ELR (cell line): ENCODE measurements at places on chromosomes 5 and 9.

- DNase-seq = no peak
These were observed 669.5 kb downstream of the SLCO4C1 start for GRCh38 chr5:101626572-101626971.

- no peak for DNase-seq
These were observed 13.5 kb upstream of the NIPAL4 start for GRCh38 chr5:157446412-157446935.

DNA sequence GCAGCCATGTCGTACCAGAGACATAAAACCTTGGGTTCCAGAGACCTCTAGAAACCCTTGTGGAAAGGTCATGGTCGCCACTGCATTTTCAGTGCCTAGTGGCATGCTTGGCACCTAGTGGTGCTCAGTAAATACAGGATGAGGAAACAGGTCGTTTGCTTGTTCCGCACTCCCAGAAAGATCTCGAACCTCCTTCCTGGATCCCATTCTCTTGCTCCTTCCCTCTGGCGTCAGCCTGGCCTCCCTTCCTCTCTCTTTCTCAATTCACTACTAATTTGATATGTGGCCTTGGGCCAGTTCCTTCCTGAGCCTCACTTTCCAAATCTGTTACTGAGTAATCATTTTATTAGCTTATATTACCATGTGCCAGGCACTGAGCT, 4.4 kb downstream of the NDST1 start:
- no peak for DNase-seq

- peak; percentile 51 for DNase-seq
These were observed 388.0 kb downstream of the ACTL7B start for GRCh38 chr9:108467653-108468324.

DNA sequence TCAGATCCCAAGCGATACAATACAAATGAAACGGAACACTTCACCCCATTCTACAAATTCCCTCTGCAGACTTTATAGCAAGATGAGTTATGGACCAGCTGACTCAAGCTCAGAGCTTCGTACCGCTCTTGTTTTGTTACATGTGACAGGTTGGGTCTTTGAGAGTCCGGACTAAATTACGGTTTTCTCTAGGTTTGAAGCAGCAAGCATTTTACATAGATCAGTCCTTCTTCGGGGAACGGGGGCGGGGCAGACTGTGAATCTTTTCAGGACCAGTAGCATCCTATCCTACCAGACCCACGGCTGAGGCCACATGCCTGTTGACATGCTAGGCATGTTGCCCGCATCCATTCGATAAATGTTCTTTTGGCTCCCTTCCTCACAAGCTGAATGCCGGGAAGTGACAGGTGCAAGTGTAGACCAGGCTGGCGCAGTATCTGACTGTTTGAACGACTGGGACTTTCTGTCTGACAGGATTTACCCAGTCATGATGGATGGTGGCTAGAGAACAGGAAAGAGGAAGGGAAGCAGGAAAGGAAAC, 811.0 kb upstream of the GRAMD2B start:
- no peak for DNase-seq

DNA sequence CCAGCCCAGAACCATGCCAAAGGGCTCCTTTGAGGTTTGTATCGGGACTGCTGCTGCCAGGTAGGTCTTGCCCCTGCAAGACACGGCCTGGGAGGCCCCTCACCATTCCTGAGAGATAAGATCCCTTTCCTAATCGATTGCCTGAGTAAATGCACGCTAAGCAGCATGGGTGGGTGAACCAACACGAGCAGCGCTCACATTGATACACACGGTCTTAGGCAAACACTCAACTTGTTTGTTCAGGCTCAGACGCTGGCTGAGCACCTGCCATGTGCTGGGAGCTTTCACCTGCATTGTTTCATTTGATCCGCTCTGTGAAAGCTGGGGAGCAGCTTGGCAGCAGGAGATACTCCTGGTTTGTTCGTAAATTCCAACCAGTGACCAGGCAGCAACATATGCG, 76.9 kb upstream of the NEURL1B start:
- no peak for DNase-seq

- DNase-seq = peak; percentile 11
These were observed 30.6 kb downstream of the BAAT start for GRCh38 chr9:101354143-101354764.

GRCh38 chr9:84207491-84207951, 133.0 kb downstream of the SLC28A3 start:
- no peak for DNase-seq

DNA sequence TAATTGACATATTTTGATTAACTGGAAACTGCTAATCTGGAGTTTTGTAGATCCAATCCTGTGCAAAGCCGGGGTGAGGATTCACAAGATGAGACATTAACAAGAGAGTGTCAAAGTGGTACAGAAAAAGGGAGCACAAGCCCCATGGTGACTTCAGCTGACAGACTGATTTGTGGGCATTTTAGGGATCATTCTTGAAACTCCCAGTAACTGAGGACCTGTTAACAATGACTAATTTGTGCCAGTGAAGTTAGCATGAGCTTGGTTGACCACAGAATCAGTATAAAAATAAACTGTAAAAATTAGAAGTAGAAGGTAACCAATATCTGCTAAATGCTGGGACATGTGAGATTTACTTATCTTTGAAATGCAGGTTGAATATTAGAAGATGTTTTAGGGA, 1578.3 kb downstream of the EFNA5 start:
- no peak for DNase-seq

DNA sequence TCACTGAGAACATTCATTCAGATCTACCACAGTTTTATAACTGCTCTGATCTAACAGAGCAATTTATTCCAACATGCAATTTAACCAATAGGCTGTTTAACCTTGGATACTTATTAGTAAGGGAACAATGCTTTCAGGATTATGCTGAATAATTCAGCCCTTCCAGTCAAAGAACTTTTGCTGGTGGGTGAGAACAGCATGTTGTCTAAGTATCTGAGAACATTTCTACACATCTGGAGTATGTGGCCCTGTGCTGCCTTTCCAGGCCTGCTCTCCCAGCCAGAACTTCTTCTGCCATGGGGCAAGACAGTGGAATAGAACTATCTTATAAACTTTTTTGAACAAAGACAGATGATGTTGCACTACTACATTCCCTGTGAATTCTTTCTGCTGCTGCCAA, 55.8 kb downstream of the NFIB start:
- DNase-seq = no peak

DNA sequence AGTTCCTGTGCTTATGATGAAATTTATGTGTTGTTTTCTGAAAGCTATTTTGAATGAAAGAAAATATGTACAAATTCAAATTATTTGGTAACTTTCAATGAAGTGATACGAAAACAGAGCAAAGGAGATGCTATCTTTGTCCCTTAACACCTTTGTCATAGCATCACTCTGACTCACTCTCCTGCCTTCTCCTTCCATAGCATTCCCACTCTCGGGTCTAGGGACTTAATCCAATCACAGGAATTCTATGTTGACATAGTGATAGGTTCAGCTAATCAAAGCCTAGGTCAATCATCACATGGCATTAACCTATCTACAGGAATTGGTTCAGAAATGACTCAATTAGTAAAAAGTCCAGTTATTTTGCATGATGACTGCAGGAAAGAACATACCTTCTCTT, 464.7 kb upstream of the RORB start:
- no peak for DNase-seq

DNA sequence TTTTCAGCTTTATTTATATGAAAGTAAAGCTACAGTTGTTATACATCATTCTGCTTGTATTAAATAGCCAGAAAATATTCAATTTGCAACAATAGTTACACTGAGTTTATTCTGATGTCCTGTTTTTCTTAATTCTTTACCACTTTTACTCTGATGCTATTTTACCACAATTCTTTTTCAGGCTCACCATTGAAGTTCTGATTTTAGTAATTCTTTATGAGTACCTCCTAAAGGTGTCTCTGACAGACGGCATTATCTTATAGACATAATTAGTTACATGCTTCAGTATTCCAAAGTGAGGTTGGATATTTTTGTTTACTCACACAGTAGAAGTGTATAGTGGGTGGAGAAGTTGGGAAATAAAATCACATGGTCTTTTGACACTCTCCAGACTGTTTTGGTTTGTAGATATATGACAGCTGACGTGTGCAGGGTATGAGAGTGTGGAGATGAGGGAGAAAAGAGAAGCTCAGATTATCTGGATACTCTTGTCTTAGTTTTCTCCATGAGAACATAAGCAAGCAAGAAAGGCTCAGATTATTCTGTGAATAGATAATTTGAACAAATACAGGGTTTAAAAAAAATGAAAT, 97.4 kb downstream of the FBXO4 start:
- DNase-seq = no peak

GRCh38 chr9:90460220-90460619, 182.4 kb downstream of the DIRAS2 start:
- no peak for DNase-seq

- DNase-seq = no peak
These were observed 85.1 kb downstream of the YIPF5 start for GRCh38 chr5:144085381-144085780.

DNA sequence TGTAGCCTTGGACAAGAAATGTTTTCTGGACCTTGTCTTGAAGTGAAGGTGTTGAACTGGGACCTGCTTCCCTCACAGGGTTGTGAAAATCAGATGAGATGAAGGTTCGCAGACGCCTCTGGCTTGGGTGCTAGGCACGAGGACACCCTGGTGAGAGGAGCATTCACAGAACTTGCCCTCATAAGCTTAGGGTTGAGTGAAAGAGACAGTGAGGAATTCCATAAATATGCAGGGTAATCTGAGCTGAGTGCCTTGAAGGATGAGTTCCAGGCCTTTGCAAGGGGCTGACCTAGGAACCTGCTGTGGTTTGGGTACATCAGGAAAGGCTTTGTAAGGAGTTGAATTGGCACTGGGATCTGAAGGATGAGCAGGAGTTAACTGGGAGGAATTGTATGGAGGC, 75.7 kb upstream of the SAP30L start:
- DNase-seq = peak; percentile 46

GRCh38 chr9:136013524-136014034, 52.4 kb upstream of the UBAC1 start:
- no peak for DNase-seq

DNA sequence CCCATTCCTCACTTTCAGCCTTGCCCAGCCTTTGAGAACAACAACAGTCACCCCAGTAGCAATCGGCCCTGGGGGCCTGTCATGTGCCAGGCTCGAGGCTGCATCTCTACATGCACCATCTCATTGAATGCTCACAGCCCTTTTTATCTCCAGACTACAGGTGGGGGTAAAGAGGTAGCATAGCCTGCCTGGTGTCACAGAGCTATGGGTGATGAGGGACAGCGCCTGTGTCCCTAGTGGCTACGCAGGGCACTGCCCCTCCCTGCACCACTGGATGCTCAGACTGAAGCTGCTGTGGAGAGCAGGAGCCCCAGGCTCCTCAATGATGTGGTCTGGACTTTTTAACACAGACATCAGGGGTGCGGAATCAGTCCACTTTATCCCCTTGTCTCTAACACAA, 2.8 kb downstream of the CAMK2A start:
- peak; percentile 38 for DNase-seq

- DNase-seq = no peak
These were observed 134.5 kb upstream of the SEMA6A start for GRCh38 chr5:116709082-116709481.

GRCh38 chr9:134736791-134737497, 95.3 kb downstream of the COL5A1 start:
- DNase-seq = no peak

DNA sequence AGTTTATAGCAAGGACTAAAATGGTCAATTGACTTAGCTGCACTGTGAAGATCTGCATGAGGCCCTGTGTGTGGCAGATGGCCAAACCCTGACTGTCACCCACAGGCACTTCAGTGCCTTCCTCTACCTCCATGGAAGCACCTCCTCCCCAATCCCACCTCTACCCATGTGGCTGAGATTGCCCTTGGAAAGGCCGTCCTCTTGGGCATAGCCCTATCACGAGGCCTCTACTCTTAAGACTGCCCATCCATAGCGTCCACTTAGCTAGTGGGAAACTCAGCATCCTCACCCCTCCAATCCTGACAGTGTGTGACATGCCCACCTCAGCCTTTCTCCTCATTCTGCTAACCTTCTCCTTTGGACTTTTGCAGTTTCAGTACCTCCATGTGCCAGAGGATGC, 510.2 kb downstream of the BNC2 start:
- DNase-seq = no peak

DNA sequence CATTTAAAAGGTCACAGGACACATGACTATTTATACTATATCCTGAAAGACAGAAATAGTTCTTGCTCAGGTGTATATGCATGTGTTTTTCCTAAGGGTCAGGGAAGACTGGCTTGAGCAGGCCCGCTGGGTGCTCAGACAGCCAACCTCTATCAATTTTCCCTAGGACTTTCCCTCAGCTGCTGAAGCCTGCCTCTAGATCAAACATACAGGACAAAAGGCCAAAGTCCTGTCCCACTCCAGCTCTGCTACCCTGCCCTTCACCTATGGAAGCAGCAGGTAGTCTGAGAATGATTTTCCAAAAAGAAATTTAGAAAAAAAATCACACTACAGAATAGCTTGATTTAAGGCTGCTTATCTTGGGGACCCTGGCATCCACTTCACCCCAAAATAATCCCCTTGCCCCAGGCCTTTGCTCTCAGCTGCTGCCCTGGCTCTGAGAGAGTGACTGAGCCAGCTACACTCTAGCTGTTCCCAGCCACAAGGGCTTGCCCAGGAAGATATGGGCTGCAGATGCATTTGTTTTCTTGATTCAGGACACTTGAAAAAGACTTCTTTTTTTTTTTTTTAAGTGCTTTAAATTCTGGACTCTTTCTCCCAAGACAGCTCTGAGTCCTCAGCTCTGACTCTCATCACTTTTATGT, 42.5 kb downstream of the KLHL3 start:
- DNase-seq = no peak

GRCh38 chr5:17019324-17019723, 83.2 kb upstream of the MYO10 start:
- DNase-seq = peak; percentile 52

DNA sequence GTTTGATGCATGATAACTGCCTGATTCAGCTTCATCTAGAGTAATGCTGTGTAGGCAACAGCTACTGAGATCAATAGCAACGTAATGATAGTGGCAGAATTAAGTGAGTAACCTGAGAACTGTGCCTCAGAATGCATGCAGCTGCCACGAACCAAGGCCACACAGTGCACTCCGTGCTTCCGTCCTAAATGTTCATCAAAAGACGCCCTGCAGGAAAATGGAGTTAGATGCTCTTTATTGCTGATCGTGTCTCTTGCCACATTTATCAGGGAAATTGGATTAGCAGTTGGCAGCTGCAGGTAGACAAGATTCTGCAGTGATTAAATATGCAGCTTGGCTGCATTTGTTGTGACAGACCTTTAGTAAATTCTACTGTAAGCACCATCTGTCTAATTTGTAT, 107.7 kb upstream of the TLX3 start:
- no peak for DNase-seq

GRCh38 chr9:133347515-133347984, 381 bp downstream of the MED22 start:
- peak; percentile 58 for DNase-seq

GRCh38 chr9:93240891-93241334, 57.0 kb downstream of the WNK2 start:
- DNase-seq = no peak

DNA sequence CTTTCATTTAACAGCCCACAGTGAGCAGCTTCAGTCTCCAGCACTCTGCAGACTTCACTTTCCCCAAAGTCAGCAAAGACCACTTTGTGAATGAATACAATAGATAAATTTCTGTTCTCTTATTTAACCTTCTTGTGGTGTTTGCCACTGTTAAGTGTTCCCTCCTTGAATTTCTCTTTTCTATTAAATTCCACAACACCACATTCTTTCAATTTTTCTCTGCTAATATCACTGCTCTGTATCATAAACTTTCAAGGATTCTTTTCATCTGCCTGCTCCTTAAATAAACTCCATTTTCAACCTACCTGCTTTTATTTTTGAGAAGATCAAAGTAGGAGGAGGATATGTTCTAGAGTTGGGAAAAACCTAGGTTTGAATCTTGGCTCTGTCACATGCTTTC, 739.5 kb upstream of the GRAMD2B start:
- no peak for DNase-seq

GRCh38 chr9:96169484-96169883, 132.5 kb downstream of the HSD17B3 start:
- peak; percentile 50 for DNase-seq
